ENCODE measurements at places on chromosomes 1 and 21.

DNA sequence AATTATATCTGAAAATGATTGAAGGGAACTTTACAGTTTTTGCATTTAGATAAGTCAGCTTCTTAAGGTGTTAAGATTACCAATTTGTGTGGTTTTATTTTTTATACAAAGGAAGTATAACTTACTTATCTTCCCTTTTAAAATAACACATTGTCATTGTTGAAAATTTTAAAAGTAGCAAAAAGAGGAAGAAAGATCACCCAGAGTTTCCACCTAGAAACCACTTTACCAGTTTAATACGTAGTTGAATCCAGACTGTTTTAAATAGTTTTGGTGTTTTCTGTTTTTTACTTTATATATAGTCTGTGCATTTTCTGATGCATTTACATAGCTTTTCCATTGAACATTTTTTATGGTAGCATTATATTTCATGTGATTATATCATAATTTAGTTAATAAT, 6.1 kb downstream of the CCDC18 start:
- no peak for DNase-seq

GRCh38 chr1:14583788-14584187, 14.7 kb upstream of the KAZN start:
- DNase-seq: no peak

DNA sequence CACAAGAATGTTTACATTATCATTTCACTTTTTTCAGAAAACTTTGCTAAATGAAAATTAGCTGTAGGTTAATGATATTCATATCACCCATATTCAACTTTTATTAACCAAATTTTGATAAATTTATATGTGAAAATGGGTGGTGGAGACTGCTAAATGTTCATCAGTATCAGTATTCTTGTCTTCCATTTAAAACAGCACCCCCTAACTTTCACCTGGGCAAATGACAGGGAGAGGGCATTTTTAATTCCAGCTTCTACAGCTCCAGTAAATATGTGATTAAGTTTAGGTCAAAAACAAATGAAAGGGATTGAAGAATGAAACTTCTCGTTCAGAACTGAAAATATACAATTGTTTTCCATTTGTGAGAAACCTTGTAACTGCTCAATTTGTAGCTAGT, 722.2 kb downstream of the KCNT2 start:
- no peak for DNase-seq

DNA sequence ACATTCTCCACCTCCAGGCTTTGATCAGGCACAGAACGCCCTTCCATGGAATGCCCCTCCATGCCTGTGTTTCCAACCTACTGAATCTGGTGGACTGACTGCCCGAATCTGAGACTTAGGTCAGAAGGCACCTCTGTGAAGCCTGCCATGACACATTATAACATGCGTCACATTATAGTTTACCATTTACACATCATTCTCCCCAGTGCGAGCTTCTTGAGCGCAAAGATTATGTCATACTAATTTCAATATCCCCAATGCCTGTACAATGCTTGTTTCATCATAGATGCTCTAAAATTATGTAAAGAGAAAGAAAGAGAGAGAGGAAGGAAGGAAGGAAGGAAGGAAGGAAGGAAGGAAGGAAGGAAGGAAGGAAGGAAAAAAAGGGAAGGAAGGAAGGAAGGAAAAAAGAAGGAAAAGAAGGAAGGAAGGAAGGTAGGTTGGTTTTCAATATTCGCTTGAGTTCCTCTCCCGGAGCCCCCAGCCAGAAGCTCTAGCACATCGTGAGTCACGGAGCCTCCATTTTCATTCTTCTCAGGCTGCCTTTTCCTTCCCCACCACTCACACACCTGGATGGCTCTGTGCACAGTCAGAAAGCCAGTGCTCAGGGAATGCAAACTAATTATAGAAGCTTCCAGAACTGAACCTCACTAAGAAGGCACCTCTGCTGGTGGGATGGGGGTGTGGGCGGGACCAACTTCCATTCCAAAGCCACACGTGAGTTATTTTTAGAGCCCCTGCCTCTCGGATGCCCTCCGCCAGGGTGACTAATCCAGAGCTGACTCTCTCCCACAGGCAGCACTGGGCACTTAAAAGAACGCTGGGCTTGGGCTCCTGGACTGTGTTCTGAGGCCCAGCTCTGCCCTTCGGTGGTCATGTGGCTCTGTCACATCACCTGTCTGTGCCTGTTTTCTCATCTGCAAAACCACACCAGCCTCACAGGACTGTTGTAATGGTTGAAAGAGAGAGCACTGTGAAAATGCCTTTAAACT, 27.4 kb downstream of the LAMB3 start:
- no peak for DNase-seq

DNA sequence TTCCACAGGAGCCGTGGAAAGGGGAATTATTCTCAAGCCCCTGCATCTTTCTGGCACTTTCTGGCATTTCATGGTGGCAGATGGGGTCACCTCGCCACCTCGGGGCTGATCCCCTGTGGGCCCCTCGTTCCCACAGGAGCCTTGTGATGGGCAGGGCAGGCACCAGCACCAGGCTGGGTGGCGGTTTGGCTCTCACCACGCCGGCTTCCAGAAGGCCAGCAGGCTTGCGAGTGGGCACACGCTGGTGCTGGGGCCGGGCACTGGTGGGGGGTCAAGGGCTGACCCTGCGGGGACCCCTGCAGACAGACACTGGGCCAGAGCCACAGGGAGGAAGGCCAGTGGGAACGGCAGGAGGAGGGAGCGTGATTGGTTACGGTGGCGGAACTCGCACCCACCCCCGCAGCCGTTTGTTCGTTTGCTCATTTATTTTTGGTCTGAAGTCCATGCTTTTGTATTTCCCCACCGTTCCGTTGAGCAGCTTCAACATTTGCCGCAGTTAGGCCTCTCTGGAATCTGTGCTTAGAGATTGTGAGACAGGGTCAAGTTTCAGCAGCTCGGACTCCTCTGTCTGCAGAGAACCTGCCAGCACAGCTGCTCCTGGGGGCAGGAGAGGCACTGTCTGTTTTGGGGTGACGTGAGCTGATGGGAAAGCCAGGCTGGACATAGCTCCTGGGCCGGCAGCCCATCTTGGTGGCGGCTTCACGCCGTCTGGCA, 5.3 kb downstream of the COL18A1 start:
- DNase-seq: no peak

- no peak for DNase-seq
Measured at GRCh38 chr1:13763991-13764390, 64.0 kb downstream of the PRDM2 start.

DNA sequence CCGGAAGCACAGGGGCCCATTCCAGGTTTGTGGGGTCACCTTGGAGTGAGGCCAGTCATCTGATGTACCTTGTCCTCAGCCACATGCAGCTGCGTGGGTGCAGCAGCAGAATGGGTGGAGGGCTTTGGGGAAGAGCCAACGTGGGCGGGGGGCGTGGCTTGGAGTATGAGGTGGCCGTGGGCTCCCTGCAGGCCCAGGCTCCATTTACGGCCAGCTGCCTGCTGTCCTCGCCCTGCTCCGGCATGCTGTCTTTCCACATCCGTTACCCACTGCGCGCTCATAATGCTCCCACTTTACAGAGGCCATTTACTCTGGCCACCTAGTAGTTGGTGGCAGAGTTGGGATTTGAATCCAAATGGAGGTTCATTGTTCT, 27.8 kb upstream of the TINAGL1 start:
- no peak for DNase-seq

- no peak for DNase-seq
Measured at GRCh38 chr1:119954476-119955422, 58.4 kb upstream of the ADAM30 start.

DNA sequence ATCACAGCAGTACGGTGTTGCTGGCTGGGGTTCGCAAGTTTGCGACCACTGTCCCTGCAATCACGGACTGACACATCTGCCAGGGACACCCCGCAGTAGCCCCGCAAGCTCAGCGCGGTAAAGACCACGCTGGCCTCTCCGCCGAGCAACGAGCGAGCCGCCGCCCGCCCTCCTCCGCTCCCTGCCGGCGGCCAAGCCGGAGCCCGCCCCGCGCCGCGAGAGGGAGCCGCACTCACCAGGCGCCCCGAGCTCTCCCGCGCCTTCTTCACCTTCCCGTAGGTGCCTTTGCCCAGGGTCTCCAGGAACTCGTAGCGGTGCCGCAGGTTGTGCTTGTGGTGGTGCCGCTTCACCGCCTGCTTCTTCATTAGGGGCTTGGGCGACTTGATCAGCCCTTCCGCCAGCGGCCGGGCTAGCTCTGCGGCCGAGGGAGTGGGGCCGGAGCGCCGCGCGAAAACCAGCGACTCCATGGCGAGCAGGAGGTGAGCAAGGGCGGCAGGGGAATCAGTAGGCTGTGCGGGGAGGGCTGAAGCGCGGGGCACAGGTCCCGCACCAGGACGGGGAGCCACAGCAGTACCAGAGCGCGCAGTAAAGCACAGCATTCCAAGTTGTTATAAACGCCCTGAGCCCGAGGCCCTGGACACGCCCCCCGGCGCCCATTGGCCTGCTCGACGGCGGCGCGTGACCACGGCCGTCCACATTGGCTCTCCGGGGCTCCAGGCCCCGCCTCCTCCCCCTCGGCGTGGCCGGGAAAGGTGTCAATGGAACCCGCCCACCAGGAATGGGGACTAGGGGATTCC, at the start of gene NUAK2:
NUAK2 (minus strand) TSS at position 584 of the 797 bp plus-strand sequence; CDS start at position 467, 117 bp downstream.
- DNase-seq: peak; percentile 69

- no peak for DNase-seq
Measured at GRCh38 chr1:3368711-3369445, 85.6 kb upstream of the ARHGEF16 start.

- no peak for DNase-seq
Measured at GRCh38 chr1:23421753-23422240, 2.8 kb downstream of the TCEA3 start.

- no peak for DNase-seq
Measured at GRCh38 chr1:190940951-190941350, 463.3 kb upstream of the BRINP3 start.

GRCh38 chr1:204463125-204464060, 31.2 kb downstream of the PIK3C2B start:
- DNase-seq: no peak

GRCh38 chr21:23890652-23891051, 1716.6 kb downstream of the MRPL39 start:
- no peak for DNase-seq

GRCh38 chr21:31873696-31874599, 1.1 kb downstream of the HUNK start:
- peak; percentile 10 for DNase-seq

DNA sequence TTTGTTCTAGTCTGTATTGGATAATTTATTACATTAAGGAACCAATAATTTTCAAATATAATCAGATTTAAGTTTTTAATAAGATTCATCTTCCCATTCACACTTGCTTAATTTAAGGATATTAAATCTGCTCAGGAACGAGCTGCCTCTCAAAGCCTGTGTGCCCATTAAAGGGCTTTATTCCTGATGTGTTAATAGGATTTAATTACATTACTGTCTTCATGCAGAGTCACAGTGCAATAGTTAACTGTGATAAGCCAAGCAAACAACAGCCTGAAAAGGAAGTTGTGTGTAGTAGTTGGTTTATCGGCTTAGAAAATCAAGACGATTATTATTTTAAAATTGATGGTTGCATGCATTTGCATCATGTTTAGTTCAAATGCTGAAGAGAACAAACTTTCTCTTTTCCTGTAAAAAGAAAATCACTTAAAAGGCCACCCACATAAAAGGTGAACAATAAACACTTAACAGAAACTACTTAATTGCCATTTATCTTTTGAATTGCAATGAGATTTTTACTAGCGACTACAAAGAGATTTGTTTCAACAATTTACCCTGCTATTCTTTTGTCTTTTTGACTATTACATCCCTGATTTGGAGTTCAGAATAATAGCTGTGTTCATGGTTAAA, 174.6 kb downstream of the RWDD3 start:
- no peak for DNase-seq

DNA sequence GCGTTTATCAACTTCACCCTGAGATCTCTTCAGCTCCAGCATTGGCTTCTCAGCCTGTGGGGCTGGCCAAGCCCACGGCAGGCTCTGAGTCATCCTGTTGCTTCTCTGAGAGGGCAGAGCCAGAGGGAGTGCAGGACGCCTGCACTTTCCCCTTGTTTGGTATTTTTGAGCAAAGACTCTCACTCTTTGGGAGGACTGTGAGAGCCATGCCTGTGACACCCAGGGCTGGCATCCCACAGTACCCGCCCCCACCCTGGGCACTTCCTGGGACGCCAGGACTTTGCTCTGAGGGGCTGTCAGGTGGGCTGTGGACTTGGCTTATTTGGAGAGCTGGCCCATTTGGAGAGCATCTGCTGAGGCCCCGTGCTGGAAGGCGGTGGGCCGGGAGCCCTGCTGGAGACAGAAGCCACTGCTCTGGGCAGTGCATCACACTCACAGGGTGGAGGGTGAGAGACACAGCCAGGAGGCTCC, 37.4 kb downstream of the VANGL1 start:
- DNase-seq: no peak

- no peak for DNase-seq
Measured at GRCh38 chr21:27565364-27565763, 598.5 kb upstream of the ADAMTS5 start.

DNA sequence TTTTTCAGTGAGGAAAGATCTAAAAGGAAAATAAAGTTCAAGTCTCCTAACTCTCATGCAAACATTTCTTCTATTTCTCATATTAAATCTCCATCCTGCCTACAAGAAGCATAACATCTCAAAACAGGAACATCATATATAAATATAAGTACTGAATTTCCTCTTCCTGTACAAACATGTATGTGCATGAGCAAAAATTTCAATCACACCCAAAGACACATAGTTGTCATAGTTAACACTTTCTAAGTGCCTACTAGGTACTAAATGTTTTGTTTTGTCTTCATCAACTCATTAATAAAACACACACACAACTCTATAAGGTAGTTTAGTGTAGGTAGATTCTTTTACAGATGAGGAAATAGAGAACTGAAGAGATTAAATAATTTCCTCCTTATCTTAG, 237.1 kb upstream of the ADGRL2 start:
- no peak for DNase-seq

DNA sequence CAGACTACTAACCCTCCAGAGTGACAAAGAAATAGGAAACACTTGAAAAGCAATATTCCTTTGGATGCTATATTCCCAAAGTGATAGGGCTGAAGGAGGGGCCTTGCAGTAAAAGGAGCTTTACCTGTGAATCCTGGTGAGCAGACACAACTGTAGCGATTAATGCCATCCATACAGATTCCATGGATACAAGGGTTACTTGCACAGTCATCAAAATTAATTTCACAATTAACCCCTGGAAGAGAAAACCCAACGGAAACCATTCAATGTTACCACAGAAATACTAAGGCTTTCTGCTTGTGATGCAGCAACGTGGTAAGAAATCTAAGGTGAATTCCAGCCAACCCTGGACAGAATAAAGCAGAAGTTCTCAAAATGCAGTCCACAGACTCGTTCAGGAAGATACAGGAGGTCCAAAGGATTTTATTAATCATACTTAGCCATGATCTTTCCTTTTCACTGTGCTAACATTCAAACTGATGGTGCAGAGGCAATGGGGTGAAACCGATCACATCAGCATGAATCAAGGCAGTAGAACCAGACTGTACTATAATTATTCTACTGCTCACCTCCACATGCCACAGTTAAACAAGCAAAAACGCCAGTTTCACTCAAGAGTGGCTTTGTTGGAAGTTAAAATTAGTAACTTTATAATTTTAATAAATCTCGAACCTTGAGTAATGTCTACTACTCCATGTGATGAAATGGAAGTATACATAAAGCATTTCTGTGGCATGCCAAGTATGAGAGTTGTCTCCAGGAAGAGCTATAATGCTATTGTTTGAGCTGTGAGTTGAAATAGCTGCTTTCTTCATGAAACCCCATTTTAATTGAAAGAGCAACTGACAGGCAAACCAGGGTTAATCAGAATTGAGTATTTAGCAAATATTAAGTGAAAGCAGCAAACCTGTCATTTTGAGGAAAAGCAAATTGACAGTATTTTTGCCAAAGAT, 63.2 kb upstream of the ADAM30 start:
- DNase-seq: no peak

- no peak for DNase-seq
Measured at GRCh38 chr1:12324423-12324822, 94.6 kb downstream of the VPS13D start.

GRCh38 chr21:32351428-32351827, 41.4 kb downstream of the URB1 start:
- DNase-seq: no peak
